ENCODE measurements at places on chromosomes 13 and 19. TPM values are rescaled to one million over a fixed set of nuclear protein-coding genes. Genes with fewer than 3 reads are reported as not detected.

- no peak for DNase-seq
- no peaks in the 10 kb centered on the region for H3K4me1 ChIP-seq
- H3K4me3 ChIP-seq: no peak overlapping the region
- no peak overlapping the region for H3K27ac ChIP-seq
Measured at GRCh38 chr13:69856331-69856730, 251.3 kb upstream of the ATXN8OS start.

DNA sequence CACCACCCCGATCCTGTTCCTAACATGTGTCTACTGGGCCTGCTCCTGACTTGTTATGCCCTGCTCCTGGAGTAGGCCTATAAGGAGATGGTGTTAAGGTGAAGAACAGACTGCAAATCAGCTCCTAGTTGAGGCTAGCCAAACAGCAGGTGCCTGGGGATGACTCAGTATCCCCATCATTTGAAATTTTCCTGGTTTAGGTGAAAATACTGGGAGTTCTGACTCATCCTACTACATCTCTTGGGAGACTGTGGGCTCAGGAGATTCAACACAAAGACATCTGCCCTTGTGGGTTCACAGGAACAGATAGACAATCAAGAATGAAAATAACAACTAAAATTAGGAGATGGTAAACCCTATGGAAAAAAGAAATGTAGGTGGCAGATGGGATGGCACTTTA, 41.2 kb downstream of the BRD4 start:
- H3K27ac ChIP-seq: no peak overlapping the region
- H3K36me3 ChIP-seq: peaks cover 29% of the 10 kb centered on the region
- H3K4me3 ChIP-seq: no peak overlapping the region
- peaks cover 31% of the 10 kb centered on the region for H3K4me1 ChIP-seq
- DNase-seq: no peak

- H3K27me3 ChIP-seq: no peaks in the 10 kb centered on the region
- no peak overlapping the region for H3K4me3 ChIP-seq
- peaks cover 38% of the 10 kb centered on the region for H3K4me1 ChIP-seq
- DNase-seq: no peak
Measured at GRCh38 chr19:34319785-34320184, 45.2 kb upstream of the GPI start.

Gene TTC9B
- total RNA-seq: not detected

Gene ZNF491
- 0.39 TPM for total RNA-seq

GRCh38 chr19:1094978-1095701, at the start of gene POLR2E:
Gene POLR2E (minus strand): TSS chr19:1095375. CDS start chr19:1095315, 60 bp downstream.
- H3K27me3 ChIP-seq: no peaks in the 10 kb centered on the region
- DNase-seq: peak; percentile 98
- no peak within 1 kb of the TSS for H3K27ac ChIP-seq
- peaks cover 38% of the 10 kb centered on the region for H3K36me3 ChIP-seq

DNA sequence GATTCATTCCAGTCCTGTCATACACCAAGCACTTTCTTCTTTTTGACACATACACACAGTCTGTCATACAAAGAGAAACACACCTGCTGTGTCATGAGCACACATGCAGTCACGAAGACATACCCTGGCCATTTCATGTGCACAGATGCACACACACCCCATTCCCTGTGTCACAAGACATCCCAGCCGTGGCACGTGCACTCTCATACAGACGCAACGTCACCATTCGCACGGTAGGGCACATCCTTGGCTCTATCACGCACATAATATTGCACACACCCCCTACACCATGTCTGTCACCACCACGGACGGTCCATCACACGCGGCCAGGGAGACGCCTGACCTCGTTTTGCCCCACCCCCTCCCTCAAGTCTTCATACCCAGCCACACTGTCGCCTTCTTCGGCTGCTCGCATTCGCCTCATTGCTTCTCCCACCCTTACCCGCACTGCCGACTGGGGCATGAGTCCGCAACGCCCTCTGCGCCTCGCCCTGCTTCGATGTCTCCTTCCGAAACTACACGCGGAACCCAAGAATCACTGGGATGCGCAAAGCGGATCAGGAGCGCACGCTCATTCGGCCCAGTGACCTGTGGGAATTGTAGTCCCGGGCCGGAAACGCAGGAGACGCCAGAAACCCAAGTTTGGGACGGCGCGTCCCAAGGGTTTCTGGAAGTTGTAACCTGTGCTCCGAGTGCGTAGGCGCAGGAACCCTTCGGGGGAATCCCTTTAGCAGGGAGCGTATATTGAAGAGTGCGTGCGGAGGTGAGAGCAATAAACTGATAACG, 6.8 kb upstream of the ZNF283 start:
- no peaks in the 10 kb centered on the region for H3K36me3 ChIP-seq
- no peak overlapping the region for H3K27ac ChIP-seq

DNA sequence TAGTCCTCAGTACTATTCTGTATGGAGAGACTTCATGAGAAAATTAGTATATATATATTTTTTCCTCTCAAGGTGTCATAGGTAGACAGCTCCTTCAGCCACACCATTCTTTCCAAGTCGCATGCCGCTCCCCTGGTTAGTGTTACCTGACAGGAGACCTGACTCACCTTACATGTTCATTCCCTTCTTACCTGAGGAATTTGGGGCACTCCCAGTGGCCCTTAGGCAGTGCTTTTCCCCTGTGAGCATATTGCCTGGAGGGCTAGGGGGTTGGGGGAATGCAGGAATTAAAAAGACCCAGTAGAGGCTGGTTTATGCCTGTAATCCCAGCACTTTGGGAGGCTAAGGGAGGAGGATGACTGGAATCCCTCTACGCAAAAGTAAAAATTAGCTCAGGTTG, 9.0 kb upstream of the ACTN4 start:
- no peaks in the 10 kb centered on the region for H3K27me3 ChIP-seq
- H3K4me1 ChIP-seq: peaks cover 8% of the 10 kb centered on the region
- no peak for DNase-seq
- H3K4me3 ChIP-seq: no peak overlapping the region

- peaks cover 53% of the 10 kb centered on the region for H3K27me3 ChIP-seq
- peak; percentile 36 for DNase-seq
- H3K4me3 ChIP-seq: no peak overlapping the region
- H3K36me3 ChIP-seq: no peaks in the 10 kb centered on the region
- H3K4me1 ChIP-seq: no peaks in the 10 kb centered on the region
Measured at GRCh38 chr13:111526922-111527321, 206.5 kb downstream of the TEX29 start.

Gene ATP4B
- total RNA-seq: not detected

Gene DHDH
- 1.7 TPM for total RNA-seq

DNA sequence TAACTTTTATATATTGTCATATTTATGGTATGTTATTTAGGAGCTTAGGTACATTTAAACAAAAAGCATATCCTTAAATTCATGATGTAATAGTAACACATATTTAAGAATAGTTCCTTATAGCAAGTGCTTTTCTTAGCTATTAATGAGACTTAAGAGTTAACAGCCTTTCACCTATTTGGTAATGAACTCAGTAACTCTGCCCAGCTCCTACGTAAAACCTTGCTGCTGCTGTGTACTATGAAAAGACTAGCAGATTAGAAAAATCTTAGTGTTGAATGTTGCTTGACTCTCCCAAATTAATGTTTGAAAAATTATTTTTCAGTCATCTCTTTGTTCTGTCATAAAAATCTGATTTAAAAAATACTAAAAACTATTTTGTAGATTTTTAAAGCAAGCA, 6.9 kb downstream of the GPR180 start:
- no peaks in the 10 kb centered on the region for H3K27me3 ChIP-seq
- no peak overlapping the region for H3K27ac ChIP-seq
- no peak overlapping the region for H3K4me3 ChIP-seq
- H3K4me1 ChIP-seq: no peaks in the 10 kb centered on the region
- no peak for DNase-seq

GRCh38 chr13:74966275-74966674, 515.7 kb downstream of the TBC1D4 start:
- H3K27ac ChIP-seq: no peak overlapping the region
- no peak overlapping the region for H3K4me3 ChIP-seq
- DNase-seq: no peak
- no peaks in the 10 kb centered on the region for H3K36me3 ChIP-seq

- H3K27ac ChIP-seq: no peak overlapping the region
- H3K4me1 ChIP-seq: no peaks in the 10 kb centered on the region
- no peaks in the 10 kb centered on the region for H3K36me3 ChIP-seq
- no peaks in the 10 kb centered on the region for H3K27me3 ChIP-seq
Measured at GRCh38 chr13:52750713-52751112, 11.1 kb upstream of the CNMD start.

Gene CCL25
- not detected for total RNA-seq

- H3K27me3 ChIP-seq: peaks cover 30% of the 10 kb centered on the region
- H3K27ac ChIP-seq: no peak overlapping the region
- no peaks in the 10 kb centered on the region for H3K4me1 ChIP-seq
- no peak overlapping the region for H3K4me3 ChIP-seq
- no peak for DNase-seq
- no peaks in the 10 kb centered on the region for H3K36me3 ChIP-seq
Measured at GRCh38 chr19:41740415-41741243, 14.7 kb upstream of the CEACAM6 start.

Gene CALR3
- total RNA-seq: not detected

GRCh38 chr13:111602874-111603273, 282.4 kb downstream of the TEX29 start:
- H3K27me3 ChIP-seq: peaks cover 59% of the 10 kb centered on the region
- H3K36me3 ChIP-seq: no peaks in the 10 kb centered on the region
- H3K27ac ChIP-seq: no peak overlapping the region
- no peaks in the 10 kb centered on the region for H3K4me1 ChIP-seq

- no peak for DNase-seq
- H3K27ac ChIP-seq: no peak overlapping the region
- H3K4me1 ChIP-seq: no peaks in the 10 kb centered on the region
- H3K27me3 ChIP-seq: no peaks in the 10 kb centered on the region
Measured at GRCh38 chr13:35814605-35815011, 316.6 kb downstream of the DCLK1 start.

DNA sequence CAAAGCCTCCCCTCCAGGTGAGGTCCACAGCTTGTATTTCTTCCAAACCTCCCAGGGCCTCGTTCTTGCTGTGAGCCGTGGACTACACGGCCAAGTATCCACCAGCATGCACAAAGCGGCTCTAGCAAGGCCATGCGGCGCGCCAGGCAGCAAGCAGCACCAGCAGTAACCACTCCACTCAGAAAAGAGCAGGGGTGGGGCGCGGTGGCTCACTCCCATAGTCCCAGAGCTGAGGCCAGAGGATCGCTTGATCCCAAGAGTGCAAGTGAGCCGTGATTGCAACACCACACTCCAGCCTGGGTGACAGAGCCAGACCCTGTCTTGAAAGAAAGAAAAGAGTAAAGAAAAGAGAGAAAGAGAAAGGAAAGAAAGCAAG, 4.7 kb downstream of the CCDC8 start:
- H3K27ac ChIP-seq: no peak overlapping the region
- H3K4me3 ChIP-seq: no peak overlapping the region
- H3K36me3 ChIP-seq: 0 out of 2 replicates have a peak, but pooled peaks cover 4% of the 10 kb centered on the region
- DNase-seq: no peak
- peaks cover 23% of the 10 kb centered on the region for H3K4me1 ChIP-seq

GRCh38 chr19:2503521-2504109, 27.7 kb downstream of the GADD45B start:
- no peaks in the 10 kb centered on the region for H3K27me3 ChIP-seq
- no peaks in the 10 kb centered on the region for H3K36me3 ChIP-seq
- DNase-seq: peak; percentile 95
- no peak overlapping the region for H3K4me3 ChIP-seq

DNA sequence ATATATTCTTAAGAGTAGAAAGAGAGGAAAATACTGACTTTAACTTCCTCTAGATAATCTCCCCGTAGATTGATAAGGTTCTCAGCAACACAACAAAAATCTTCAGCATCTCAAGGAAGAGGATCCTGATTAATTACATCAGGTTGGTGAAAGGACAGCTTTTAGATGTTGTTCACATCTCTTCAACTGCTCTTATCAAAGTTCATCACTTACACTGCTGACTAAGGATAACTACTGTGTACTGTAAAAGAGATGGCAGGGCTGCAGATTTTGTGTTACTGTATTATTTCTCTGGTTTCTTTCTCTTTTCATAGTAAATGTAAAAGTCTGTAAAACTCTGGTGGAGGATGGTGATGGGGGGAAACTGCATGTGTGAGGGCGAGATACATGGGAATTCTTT, 133.7 kb downstream of the PCDH9 start:
- DNase-seq: no peak
- no peaks in the 10 kb centered on the region for H3K27me3 ChIP-seq
- H3K27ac ChIP-seq: no peak overlapping the region
- H3K4me1 ChIP-seq: peaks cover 4% of the 10 kb centered on the region
- no peak overlapping the region for H3K4me3 ChIP-seq

Gene PABPC3
- 0.06 TPM for total RNA-seq

GRCh38 chr13:76832258-76832988, 53.8 kb downstream of the KCTD12 start:
- no peak overlapping the region for H3K4me3 ChIP-seq
- H3K27me3 ChIP-seq: no peaks in the 10 kb centered on the region
- DNase-seq: no peak
- H3K36me3 ChIP-seq: no peaks in the 10 kb centered on the region

Gene LRG1
- not detected for total RNA-seq

GRCh38 chr19:13902993-13903555, 2.8 kb downstream of the BRME1 start:
- H3K27ac ChIP-seq: no peak overlapping the region
- H3K27me3 ChIP-seq: no peaks in the 10 kb centered on the region
- no peak for DNase-seq
- no peak overlapping the region for H3K4me3 ChIP-seq
- H3K4me1 ChIP-seq: peaks cover 27% of the 10 kb centered on the region

Gene WDR88
- not detected for total RNA-seq

GRCh38 chr13:25876247-25876646, 175.6 kb downstream of the SHISA2 start:
- no peak for DNase-seq
- H3K27me3 ChIP-seq: no peaks in the 10 kb centered on the region
- no peaks in the 10 kb centered on the region for H3K36me3 ChIP-seq

- no peak overlapping the region for H3K4me3 ChIP-seq
- peaks cover 22% of the 10 kb centered on the region for H3K4me1 ChIP-seq
- DNase-seq: no peak
- H3K27ac ChIP-seq: no peak overlapping the region
Measured at GRCh38 chr13:111201304-111201940, 86.3 kb downstream of the ARHGEF7 start.

Gene LRP3
- total RNA-seq: 2.1 TPM

Gene SIGLEC12
- not detected for total RNA-seq

Gene TEX26
- total RNA-seq: not detected

DNA sequence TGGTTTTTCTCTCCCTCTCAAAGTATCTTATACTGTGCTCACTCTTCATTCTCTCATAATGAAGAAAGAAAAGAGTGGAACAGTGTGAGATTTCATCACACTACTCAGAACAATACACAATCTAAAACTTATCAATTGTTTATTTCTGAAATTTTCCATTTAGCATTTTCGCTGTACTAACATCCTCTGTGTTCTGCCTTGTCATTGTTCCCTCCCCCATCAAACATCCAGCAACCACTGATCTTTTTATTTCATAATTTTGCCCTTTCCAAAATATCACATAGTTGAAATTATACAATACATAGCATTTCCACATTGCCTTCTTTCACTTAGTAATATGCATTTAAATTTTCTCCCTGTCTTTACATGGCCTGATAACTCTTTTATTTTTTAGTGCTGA, 658.7 kb downstream of the SLITRK1 start:
- H3K4me1 ChIP-seq: no peaks in the 10 kb centered on the region
- no peaks in the 10 kb centered on the region for H3K36me3 ChIP-seq
- no peak overlapping the region for H3K4me3 ChIP-seq
- no peak for DNase-seq
- H3K27me3 ChIP-seq: no peaks in the 10 kb centered on the region

Gene SYNE4
- not detected for total RNA-seq

All from SJSA1 (cell line).